Right hindlimb (tissue), 1 donor: ENCODE measurements at places on chromosomes 1 and 21.

DNA sequence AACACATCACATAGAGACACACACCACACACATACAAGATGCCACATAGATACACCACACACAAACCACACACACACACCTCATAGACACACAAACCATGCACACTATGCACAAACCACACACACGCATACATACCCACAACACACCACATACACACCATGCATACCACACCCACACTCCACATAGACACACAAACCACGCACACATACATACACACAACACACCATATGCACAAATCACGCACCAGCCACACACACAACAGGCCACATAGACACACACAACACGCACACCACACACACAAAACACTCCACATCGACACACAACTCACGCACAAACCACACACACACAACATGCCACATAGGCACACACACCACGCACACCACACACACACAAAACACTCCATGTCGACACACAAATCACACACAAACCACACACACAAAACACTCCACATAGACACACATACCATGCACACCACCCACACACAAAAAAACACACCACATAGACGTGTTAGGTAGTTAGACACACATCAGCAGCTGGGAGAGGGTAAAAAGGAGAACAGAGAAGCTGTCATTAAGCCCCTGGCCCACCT lies 49.5 kb upstream of the SLC19A1 start:
- no peak for DNase-seq

GRCh38 chr21:38861056-38861455 lies 55.3 kb downstream of the ETS2 start:
- DNase-seq: peak; percentile 65

GRCh38 chr1:100597061-100597741 lies 59.3 kb downstream of the GPR88 start:
- no peak for DNase-seq

DNA sequence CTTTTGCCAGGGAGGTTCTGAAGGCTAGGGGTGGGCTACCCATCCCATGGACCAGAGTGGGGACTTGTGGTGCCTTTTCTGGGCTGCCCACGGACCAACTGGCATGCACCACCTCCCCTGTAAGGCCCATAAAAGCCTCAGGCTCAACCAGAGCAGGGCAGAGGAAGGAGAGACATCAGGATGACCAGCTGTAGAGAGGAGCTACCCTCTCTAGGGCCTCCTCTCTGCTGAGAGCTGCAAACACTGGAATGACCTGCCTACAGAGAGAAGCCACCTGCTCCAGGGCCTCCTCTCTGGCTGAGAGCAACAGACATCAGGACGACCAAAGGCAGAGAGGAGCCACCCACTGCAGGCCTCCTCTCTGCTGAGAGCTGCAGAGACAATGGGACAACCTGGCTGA lies 140.9 kb downstream of the EIF4G3 start:
- DNase-seq: no peak

- peak; percentile 59 for DNase-seq
These were observed 1.6 kb downstream of the TCEA3 start for GRCh38 chr1:23422941-23423340.

DNA sequence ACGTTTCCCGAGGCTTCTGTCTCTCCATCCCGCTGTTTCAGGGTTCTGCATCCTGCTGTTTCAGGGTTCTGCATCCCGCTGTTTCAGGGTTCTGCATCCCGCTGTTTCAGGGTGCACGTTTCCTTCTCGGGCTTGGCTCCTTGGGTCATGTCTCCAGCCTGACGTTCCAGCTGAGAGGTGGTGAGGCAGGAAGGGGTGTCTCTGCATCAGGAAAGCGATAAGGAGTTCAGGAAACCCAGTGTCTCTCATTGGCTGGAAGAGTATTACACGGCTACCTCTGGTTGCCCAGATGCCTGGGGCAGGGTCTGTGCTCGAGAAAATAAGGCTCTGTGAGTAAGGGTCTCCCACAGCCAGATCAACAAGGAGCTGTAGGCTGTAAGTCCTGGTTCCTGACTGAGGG lies 21.1 kb downstream of the ADARB1 start:
- DNase-seq: no peak
